ENCODE measurements at places on chromosomes 2 and 18. TPM values are rescaled to one million over a fixed set of nuclear protein-coding genes. Genes with fewer than 3 reads are reported as not detected.

XPO1 gene
- total RNA-seq: 187 TPM

TRPM8 gene
- total RNA-seq: not detected

PDE1A gene
- total RNA-seq: not detected

HJURP gene
- 111 TPM for total RNA-seq

DNA sequence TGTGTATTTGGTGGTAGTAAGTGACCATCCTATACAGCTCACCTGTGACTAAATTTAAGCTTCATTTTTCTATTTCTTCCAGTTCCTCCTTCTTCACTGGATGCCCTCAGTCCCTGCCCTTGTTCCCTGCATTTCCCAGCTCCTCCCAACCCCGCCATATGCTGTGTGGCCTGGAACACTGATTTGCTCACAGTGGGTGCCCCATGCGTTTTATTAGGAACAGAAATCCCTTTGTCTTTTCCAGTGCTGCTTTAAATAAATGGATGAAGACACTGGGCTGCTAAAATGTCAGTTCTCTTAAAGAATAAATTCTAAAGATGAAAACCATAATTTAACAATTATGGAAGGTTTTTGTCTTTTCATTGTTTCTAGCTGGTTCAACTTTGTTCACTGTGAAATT lies 477.3 kb downstream of the DCDC2C start:
- no peak overlapping the region for H3K4me3 ChIP-seq
- no peak overlapping the region for H3K27ac ChIP-seq
- DNase-seq: no peak
- no peaks in the 10 kb centered on the region for H3K4me1 ChIP-seq

GRCh38 chr18:55781481-55781957 lies 193.5 kb upstream of the TCF4 start:
- H3K27ac ChIP-seq: no peak overlapping the region
- peak; percentile 6 for DNase-seq
- H3K27me3 ChIP-seq: peaks cover 44% of the 10 kb centered on the region
- peaks cover 2% of the 10 kb centered on the region for H3K36me3 ChIP-seq

DNA sequence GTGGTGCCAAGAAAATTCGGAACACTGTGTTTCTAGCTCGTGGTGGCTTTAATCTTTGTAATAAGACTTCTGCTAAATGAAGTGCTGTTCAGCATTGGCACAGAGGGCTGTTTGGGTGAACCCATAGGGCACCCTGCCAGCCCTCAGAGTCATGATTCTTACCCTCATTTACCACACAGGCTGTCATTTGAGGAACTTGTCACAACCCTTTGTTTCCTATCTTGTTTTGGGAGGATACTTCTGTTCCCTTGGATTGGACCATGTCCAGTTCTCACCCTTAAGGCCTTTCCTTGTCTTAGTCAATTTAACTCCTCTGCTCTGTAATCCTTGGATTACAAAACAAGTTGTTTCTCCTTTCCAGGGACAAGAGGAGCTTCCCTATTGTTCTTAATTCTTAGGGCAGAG lies 225.7 kb downstream of the MTX2 start:
- H3K4me3 ChIP-seq: no peak overlapping the region
- H3K27ac ChIP-seq: no peak overlapping the region

DNA sequence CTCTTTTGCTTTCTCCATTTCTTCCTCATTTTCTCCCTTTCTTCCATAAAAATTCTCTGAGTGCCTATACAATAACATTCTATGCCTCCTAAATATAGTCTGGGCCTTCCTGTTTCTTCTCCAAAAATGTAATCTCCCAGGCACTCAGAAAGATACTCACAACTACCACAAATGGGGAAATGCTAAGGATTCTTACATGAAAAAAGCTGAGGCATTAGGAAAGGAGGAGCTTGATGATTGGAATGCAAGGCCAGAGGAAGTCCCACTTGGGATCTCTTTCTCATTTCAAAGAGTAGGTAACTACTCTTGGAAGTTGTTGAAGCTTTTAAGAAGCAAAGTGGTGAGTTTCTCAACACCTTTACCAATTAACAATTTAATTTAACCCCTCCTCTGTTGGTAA lies 3.4 kb downstream of the VSNL1 start:
- no peaks in the 10 kb centered on the region for H3K4me1 ChIP-seq
- H3K36me3 ChIP-seq: no peaks in the 10 kb centered on the region
- H3K27me3 ChIP-seq: peaks cover 45% of the 10 kb centered on the region
- no peak overlapping the region for H3K4me3 ChIP-seq
- no peak overlapping the region for H3K27ac ChIP-seq

FZD7 gene
- 0.58 TPM for total RNA-seq

DNA sequence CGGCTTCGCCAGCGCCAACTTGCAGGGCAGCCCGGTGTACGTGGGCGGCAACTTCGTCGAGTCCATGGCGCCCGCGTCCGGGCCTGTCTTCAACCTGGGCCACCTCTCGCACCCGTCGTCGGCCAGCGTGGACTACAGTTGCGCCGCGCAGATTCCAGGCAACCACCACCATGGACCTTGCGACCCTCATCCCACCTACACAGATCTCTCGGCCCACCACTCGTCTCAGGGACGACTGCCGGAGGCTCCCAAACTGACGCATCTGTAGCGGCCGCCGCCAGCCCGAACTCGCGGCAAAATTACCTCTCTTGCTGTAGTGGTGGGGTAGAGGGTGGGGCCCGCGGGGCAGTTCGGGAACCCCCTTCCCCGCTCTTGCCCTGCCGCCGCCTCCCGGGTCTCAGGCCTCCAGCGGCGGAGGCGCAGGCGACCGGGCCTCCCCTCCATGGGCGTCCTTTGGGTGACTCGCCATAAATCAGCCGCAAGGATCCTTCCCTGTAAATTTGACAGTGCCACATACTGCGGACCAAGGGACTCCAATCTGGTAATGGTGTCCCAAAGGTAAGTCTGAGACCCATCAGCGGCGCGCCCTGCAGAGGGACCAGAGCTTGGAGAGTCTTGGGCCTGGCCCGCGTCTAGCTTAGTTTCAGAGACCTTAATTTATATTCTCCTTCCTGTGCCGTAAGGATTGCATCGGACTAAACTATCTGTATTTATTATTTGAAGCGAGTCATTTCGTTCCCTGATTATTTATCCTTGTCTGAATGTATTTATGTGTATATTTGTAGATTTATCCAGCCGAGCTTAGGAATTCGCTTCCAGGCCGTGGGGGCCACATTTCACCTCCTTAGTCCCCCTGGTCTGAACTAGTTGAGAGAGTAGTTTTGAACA lies 15.1 kb downstream of the HOXD3 start:
- H3K27me3 ChIP-seq: peaks cover 70% of the 10 kb centered on the region
- peaks cover 2% of the 10 kb centered on the region for H3K36me3 ChIP-seq

CPS1 gene
- 3.5 TPM for total RNA-seq

REG3A gene
- total RNA-seq: not detected

GALNT5 gene
- not detected for total RNA-seq

DES gene
- not detected for total RNA-seq

PLEK gene
- total RNA-seq: 0.89 TPM

GRB14 gene
- not detected for total RNA-seq

DNA sequence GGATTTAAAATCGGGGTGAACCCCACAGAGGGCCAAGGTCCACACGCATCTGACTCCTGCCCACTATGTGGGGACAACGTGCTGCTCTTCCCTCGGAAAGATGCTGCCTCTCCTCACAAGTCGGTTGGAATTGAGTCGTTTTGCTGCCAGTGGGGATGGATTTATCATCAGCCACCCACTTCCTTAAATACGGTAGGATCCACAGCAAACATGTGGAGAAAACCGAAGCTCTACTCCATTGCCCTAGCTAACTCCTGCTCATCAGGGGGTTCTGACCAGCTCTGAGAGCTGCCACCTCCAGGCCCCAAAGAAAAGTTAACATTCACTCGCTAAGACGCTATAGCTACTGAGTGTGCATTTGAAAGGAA lies 80.9 kb downstream of the CHRNA1 start:
- H3K27ac ChIP-seq: peak overlapping the region; percentile 90
- H3K4me3 ChIP-seq: peak overlapping the region; percentile 82
- H3K27me3 ChIP-seq: no peaks in the 10 kb centered on the region
- H3K36me3 ChIP-seq: peaks cover 5% of the 10 kb centered on the region
- peaks cover 46% of the 10 kb centered on the region for H3K4me1 ChIP-seq
- DNase-seq: peak; percentile 34

All from activated CD4-positive, alpha-beta T cell treated with anti-CD3 and anti-CD28 coated beads for 36 hours (primary cell).